Anterior cingulate cortex (tissue), 58 donors: ENCODE measurements at places on chromosomes 6 and 20.

DNA sequence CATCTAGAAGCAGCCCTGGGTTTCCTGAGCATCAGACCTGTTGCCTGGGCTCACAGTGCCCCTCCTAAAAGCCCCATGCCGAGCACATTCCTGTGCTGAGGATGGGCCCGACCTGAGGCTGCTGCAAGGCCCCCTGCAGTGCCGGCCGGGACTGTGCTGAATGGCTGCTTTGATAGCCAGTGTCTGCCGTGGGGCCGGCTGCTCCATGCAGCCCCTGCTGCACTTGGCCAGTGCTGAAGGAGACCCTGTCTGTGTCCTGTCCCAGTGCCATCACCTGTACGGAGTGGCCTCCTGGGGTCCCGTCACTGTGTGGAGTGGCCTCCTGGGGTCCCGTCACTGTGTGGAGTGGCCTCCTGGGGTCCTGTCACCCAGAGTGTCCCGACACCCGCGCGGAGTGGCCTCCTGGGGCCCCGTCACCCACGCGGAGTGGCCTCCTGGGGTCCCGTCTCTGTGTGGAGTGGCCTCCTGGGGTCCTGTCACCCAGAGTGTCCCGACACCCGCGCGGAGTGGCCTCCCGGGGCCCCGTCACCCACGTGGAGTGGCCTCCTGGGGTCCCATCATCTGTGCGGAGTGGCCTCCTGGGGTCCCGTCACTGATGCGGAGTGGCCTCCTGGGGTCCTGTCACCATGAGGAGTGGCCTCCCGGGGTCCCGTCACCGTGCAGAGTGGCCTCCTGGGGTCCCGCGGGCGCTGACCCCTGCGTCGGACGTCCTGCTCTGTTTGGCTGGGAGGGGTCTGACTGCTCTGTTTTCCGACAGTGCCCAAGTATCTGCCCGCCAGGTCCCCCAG lies 7.0 kb downstream of the COL9A3 start:
- DNase-seq: no peak

DNA sequence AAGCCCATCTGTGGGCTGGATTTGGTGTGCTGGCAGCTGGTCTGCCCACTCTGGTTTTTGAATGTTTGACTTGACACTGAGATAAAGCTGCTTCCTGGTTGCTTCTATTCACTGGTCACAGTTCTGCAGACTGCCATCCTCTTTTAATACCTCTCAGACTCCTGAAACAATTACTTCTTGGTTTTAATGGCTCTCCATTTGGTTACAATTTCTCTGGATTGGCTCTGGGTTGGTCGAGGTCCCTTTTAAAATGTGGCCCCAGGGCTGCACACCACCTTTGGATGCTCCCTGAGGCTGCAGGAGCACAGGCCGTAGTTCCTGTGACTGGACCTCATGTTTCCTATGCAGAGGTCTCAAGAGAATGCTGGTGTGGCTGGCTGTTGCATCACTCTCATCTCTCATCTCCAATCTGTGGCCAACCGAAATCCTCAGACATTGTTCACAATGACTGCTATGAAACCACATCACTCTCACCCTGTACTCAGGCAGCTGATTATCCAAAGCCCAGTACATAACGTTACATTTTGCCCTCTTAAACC lies 98.5 kb downstream of the INSM1 start:
- no peak for DNase-seq

DNA sequence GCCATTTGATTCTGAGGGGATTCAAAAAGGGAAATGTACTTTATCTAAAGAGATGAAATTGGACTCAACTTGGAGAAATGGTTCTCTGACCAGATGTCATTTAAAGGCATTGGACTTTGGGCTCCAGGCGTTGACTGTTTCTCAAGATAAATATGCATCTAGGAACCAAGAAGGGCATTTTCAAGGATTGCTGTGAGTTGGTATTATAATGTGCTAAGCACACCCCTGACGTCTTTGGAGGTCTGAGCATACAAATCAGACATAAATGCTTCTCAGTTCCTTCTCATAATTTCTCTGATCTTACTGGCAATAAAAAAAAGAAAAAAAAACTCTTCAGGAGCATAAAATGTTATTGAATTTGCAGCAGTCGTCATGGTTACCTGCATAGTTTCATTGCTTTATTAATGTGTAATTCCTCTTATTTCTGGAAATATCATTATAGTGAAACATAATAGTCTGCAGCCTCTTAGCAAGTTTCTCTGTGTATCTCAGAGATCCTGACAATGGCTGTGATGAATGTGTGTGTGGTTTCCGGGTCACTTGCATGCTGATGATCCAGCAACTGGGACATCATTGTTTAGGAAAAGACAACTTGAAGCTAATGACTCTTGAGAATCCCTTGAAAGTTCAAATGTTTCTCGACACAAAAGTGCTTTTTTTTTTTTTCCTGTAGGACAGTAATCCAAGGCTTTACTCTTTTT lies 136.0 kb downstream of the AIG1 start:
- DNase-seq: no peak

DNA sequence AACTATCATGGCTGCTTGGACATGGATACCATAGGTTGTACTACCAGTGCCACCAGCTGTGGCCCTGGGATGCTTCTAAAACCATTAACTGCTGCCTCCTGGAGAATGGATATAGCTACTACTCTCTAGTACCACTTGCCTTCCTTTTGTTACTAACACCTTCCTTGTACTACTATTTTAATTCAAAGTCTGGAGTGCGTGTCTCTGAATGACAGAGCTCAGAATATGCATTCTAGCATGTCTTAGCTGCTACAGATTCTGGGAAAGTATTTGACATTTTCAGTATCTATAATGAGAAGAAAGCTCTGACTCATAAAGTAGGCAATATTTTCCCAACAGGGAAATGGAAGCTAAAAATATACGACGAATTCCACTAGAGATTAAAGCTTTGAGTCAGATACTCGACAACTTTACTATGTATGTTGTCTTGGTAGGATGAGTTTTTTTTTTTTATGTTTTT lies 112.3 kb downstream of the PFDN4 start:
- DNase-seq: no peak

DNA sequence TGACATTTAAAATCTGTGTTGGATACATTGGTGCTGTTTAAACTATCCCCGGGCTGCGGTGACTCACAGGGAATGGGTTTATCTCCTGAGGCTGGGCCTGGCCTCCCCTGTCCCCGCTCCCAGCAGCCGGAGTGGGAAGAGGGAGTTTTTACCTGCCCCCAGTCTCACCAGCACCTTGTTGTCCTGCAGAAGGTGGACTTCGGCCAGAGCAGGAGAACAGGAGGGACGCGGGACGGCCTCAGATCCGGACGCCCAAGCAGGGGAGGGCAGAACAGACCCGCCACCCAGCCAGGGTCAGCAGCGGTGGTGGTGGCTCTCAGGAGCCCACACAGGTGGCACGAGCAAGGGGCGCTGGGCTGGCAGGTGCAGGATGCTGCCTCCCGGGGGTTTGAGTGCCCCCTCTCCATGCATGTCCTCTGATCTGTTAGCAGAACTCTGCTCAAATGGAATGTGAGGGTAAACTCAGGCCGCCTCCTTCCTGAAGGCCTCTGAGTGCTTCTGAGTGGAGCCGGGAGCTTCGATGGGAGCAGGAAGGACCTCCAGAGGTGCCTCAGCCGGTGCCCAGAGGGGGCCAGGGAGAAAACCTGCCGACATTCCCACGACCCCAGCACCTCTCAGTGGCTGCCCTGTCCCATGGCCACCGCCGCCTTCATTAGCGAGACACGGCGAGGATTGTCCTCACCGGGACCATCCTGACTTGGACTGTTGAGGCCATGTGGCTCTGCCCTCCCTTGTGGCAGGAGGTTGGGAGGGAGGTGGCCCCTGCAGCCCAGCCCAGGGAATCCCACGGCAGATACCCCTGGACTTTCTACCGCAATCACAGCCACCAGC lies 43.4 kb upstream of the MRGBP start:
- no peak for DNase-seq

GRCh38 chr20:51678026-51678697 lies 90.0 kb downstream of the ATP9A start:
- DNase-seq: peak; percentile 67

DNA sequence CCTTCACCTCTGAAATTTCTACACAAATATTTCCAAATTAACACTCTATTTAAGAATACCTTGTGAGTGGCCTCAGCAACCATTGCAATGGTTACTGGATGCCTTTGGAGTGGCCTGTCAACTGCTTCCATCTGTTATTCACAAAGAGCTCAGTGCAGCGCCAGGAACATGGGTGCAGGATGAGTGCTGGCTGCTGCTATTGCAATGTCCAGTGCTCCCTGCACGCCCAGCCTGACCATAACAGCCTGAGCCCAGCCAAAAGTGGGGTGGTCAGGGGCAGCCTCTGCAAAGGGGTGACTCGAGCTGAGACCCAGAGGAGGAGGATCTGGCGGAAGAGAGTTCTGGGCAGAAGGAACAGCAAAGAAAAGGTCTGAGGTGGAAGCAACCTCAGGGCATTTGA lies 18.4 kb downstream of the CASS4 start:
- DNase-seq: no peak

DNA sequence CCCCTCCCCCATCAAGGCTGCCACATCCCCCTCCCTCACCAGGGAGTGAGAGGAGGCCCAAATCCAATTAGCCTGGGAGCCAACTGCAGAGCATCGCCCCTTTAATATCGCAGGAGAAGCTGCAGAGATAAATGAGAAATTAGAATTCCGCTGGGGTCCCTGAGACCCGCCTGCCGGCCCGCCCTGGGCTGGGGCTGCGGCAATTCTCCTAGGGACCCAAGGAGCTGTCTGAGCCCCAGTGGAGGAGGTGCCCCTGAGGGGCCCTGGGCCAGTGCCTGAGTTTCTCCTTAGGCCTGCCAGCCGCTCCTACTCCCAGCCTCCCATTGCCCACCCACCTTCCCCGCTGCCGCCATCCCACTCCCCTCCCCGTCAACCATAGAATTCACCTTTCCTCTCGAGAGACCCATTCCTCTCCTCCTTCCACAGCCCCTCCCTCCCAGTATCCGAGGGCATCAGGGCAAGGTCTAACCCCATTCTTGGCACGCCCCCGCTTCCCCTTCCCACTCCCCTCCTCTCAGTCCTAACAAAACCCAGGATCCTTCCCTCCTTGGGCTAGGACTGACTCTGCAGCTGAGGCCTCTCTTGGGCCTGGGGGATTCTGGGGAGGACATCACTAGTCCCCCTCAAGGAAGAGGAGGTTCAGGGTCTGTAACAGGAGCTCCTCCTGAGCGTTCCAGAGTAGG lies 20.0 kb upstream of the CDH22 start:
- no peak for DNase-seq

- no peak for DNase-seq
These were observed 26.8 kb upstream of the DSN1 start for GRCh38 chr20:36800410-36800809.
